ENCODE measurements at places on chromosomes 5 and 9.

GRCh38 chr5:160774666-160775315, 77.2 kb downstream of the ATP10B start:
- peak; percentile 24 for DNase-seq

- no peak for DNase-seq
Measured at GRCh38 chr5:5374009-5374715, 48.3 kb upstream of the ICE1 start.

DNA sequence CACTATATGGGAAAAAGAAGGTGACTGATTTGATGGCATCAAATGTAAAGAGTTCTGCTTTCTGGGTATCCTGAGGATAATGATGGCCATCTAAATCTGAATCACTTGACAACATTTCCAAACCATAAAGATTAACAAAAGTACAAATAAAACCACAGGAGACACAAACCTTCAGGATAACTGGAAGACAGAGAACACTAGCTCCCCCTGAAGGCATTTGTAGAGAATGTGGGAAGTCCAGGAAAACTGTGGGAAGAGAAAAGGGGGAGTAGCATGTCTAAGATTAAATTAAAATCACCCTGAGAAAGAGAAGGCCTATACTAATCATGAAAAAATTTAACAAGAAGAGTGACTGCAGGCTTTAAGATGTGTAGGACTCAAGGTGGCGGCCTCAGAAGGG, 116.2 kb downstream of the PRELID2 start:
- DNase-seq: no peak

GRCh38 chr9:14515571-14516198, 177.5 kb downstream of the ZDHHC21 start:
- DNase-seq: no peak

DNA sequence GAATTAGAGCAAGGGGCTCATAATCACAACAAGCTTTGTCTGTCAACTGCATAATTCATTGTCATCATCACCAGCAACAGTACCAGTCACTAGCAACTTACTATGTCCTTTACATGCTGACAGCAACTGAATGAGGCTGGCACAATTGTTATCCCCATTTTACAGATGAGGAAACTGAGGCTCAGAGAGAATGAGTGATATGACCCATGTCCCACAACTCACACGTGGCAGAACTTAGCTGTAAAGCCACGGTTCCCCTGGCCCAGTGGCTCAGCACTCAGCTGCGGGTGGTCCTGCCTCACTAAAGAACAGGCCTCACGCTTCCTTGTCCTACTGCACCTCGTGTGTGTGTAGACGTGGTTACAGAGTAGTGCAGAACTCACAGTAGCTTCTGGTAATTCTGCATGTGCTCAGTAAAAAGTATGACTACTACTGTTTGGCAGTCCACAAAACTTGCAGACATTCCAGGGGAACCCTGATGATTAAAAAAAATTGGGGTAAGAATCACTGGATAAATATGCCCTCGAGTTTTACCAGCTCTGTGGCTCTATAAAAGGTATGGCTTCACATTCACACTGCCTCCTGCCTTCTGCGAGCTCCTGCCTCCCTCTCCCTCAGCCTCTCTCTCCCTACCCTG, 30.2 kb downstream of the AFAP1L1 start:
- DNase-seq: no peak
